Kidney (tissue), 22 donors: ENCODE measurements at places on chromosomes 4 and X. TPM values are rescaled to one million over a fixed set of nuclear protein-coding genes. Genes with fewer than 3 reads are reported as not detected.
A peak's percentile ranks its signal among the peaks of the same experiment; 100 is the strongest.

PASD1 gene
- total RNA-seq, result not detected

DUSP9 gene
- 4.7 TPM for total RNA-seq

GPRASP2 gene
- total RNA-seq, result 11.4 TPM

ADAMTS3 gene
- 4.2 TPM for total RNA-seq

FAM9B gene
- total RNA-seq, result not detected

GRCh38 chr4:42628740-42629139 lies 28.2 kb downstream of the ATP8A1 start:
- H3K4me3 ChIP-seq, result no peak overlapping the region
- H3K27me3 ChIP-seq, result no peaks in the 10 kb centered on the region
- no peak for DNase-seq
- H3K36me3 ChIP-seq, result no peaks in the 10 kb centered on the region

DNA sequence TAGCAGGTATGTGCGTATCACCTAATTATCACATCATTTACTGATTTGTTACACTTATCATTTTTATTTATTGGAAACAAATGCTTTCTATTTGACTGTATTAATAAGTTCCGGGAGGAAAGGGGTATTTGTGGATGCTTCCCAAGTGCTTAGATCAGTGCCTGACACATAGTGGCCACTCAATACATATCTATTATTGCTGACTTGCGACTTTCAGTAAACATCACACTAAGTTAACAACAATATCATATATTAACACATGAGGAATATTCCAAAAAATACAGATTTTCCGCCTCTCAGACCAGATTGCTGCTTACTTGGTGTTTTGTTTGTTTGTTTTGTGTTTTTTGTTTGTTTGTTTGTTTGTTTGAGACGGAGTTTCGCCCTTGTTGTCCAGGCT lies 52.6 kb upstream of the ZFP42 start:
- no peaks in the 10 kb centered on the region for H3K4me1 ChIP-seq
- DNase-seq, result no peak
- H3K27ac ChIP-seq, result no peak overlapping the region
- H3K27me3 ChIP-seq, result no peaks in the 10 kb centered on the region

GRCh38 chrX:124931958-124932357 lies 387.7 kb upstream of the TEX13C start:
- no peak overlapping the region for H3K27ac ChIP-seq
- H3K27me3 ChIP-seq, result no peaks in the 10 kb centered on the region
- no peaks in the 10 kb centered on the region for H3K36me3 ChIP-seq
- H3K4me3 ChIP-seq, result no peak overlapping the region

DNA sequence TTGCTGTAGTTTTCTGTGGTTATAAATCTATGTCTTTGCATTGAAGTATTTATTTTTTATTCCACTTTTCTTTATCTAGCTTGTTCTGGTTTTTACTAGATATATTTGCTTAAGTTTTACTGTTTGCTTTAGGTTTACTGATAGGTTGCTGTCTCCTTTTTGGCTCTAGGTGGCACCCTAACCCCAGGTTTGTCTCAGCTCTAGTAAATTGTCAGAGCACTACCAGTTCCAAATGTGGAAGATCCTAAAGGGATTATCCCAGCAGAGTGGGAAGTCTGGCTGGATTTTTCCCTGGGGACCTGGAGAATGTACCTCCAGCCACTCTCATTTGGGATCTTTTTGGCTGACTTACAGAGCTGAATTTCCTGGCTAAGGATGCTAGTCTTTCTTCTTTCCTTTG lies 106.1 kb downstream of the PBDC1 start:
- no peaks in the 10 kb centered on the region for H3K4me1 ChIP-seq
- H3K27ac ChIP-seq, result no peak overlapping the region
- no peaks in the 10 kb centered on the region for H3K27me3 ChIP-seq
- no peaks in the 10 kb centered on the region for H3K36me3 ChIP-seq
- H3K4me3 ChIP-seq, result no peak overlapping the region
- peak; percentile 68 for DNase-seq

GRCh38 chr4:118326585-118326984 lies 26.2 kb downstream of the PRSS12 start:
- H3K27ac ChIP-seq, result no peak overlapping the region
- H3K4me1 ChIP-seq, result no peaks in the 10 kb centered on the region
- DNase-seq, result no peak
- no peaks in the 10 kb centered on the region for H3K36me3 ChIP-seq
- no peak overlapping the region for H3K4me3 ChIP-seq

DNA sequence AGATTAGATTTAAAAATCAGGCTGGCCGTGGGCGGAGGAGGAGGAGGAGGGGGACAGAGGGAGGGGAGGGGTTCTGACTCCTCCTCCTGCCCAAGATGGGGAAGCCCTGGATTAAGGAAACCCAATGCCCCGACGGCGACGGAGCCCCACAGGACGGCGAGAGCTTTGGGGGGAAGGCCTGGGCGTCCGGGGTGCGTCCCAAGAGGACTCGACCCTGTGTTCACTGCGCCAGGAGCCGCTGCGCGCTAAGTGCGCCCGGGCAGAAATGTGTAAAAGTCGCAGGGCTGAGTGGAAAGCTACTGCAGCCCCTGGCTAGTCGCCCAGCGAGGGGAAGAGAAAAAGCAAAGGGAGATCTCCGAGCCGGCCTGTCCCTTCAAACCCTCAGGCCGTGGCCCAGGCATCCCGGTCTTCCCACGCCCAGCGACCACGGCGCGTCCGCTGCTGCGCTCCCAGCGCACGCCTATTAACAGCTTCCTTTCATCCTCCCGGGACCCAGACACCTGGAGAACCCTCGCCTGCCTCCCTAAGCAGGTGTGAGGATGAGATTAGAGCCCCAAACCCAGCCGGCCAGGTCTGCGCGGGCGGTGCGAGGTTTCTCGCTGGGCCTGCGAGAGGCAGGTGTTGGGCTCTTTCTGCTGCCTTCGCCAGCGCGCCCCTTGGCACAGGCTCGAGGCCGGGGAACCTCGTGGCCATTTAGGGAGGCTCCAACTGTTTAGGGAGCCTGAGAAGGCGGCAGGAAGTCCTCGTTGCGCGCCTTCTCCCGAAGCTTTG lies 1.4 kb upstream of the RPS6KA3 start:
- H3K27me3 ChIP-seq, result peaks cover 7% of the 10 kb centered on the region
- no peaks in the 10 kb centered on the region for H3K36me3 ChIP-seq
- H3K27ac ChIP-seq, result peak overlapping the region; percentile 72
- H3K4me3 ChIP-seq, result peak overlapping the region; percentile 66
- DNase-seq, result peak; percentile 81

DNA sequence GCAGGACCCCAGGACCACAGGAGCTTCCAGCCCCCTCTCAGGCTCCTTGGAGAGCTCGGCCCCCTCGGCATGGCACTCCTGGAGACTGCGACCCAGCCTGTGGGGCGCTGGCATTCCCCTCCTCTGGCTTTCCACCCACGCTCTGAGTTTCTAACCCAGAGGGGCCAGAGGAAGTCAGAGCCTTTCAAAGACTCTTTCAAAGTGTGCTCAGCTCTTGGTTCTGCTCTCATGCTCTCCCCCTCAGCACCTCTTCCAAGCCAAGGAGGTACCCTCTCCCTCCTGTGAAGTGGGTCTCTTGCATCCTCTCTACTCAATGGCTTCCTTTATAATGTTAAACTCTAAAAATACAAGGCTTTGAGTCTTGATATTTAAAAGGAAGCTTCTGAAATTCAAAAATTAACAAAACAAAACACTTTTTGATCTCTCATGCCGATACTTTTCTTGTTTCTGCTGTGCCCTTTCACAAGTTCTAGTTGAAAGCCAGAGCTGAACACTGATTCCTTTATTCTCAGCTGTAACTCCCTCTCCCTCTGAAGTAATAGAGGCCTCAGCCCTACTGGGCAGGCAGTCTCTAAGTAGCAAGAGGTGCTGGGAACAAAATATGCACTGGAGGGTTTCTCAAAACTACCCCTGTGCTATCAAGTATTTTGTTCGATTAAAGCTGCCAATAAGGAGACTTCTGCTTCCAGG lies 82.8 kb downstream of the NAT8L start:
- no peak for DNase-seq
- no peaks in the 10 kb centered on the region for H3K27me3 ChIP-seq
- H3K4me3 ChIP-seq, result no peak overlapping the region
- no peaks in the 10 kb centered on the region for H3K4me1 ChIP-seq
- H3K27ac ChIP-seq, result no peak overlapping the region
- no peaks in the 10 kb centered on the region for H3K36me3 ChIP-seq

GRCh38 chr4:41839916-41840854 lies 91.7 kb upstream of the PHOX2B start:
- no peak overlapping the region for H3K4me3 ChIP-seq
- H3K4me1 ChIP-seq, result no peaks in the 10 kb centered on the region
- H3K36me3 ChIP-seq, result no peaks in the 10 kb centered on the region

GRCh38 chr4:187469627-187470026 lies 525.9 kb upstream of the ZFP42 start:
- H3K36me3 ChIP-seq, result no peaks in the 10 kb centered on the region
- no peak overlapping the region for H3K4me3 ChIP-seq
- H3K27me3 ChIP-seq, result no peaks in the 10 kb centered on the region
- no peak for DNase-seq
- no peaks in the 10 kb centered on the region for H3K4me1 ChIP-seq
- H3K27ac ChIP-seq, result no peak overlapping the region

DNA sequence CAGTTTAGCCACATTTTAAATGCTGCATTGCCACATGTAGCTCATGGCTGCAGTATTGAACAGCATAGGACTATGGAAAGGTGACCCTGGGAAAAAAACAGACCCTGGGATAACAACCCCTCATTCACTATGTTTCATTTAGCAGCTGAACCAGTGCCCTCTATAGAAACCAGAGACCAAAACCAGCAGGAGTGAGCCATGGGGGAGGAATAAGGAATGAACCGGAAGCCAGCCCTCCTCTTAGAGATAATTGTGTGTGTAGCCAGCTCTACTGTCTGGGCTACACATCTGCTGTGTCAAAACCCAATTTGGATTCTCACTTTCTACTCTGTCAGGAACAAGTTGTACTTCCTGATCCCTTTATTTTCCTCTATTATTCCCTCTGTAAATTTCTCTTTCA lies 158.5 kb upstream of the S100G start:
- no peak overlapping the region for H3K27ac ChIP-seq
- H3K36me3 ChIP-seq, result no peaks in the 10 kb centered on the region
- H3K4me3 ChIP-seq, result no peak overlapping the region
- no peaks in the 10 kb centered on the region for H3K4me1 ChIP-seq
- no peaks in the 10 kb centered on the region for H3K27me3 ChIP-seq
- DNase-seq, result no peak
